PC-9 (cell line): ENCODE measurements at places on chromosomes 7 and 10. TPM values are rescaled to one million over a fixed set of nuclear protein-coding genes. Genes with fewer than 3 reads are reported as not detected.

The MEST gene
- 41.7 and 76.9 TPM in 2 replicates for total RNA-seq

DNA sequence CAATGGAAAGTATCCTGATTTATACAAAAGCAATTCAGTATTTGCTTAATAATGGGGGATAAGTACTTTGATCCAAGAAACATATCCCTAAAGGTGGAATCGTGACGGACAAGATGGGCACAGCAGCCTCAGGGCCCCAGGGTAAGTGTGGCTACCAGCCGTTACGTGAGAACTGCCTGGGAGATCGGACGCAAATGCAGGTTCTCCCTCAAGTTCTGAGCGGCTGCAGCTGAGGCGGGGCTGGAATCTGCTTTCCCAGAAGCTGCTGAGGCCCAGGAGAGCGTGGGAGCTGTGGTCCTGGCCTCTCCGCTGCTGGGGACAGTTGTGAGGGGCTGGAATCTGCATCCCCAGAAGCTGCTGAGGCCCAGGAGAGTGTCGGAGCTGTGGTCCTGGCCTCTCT, 13.5 kb downstream of the FOXL3 start:
- peaks cover 66% of the 10 kb centered on the region for H3K27me3 ChIP-seq
- no peaks in the 10 kb centered on the region for H3K36me3 ChIP-seq
- H3K27ac ChIP-seq, result no peak overlapping the region
- no peaks in the 10 kb centered on the region for H3K4me1 ChIP-seq

- no peaks in the 10 kb centered on the region for H3K36me3 ChIP-seq
- H3K27ac ChIP-seq, result no peak overlapping the region
- H3K27me3 ChIP-seq, result no peaks in the 10 kb centered on the region
- no peaks in the 10 kb centered on the region for H3K4me1 ChIP-seq
Observed at GRCh38 chr7:2646336-2646679, 14.5 kb downstream of the TTYH3 start.

DNA sequence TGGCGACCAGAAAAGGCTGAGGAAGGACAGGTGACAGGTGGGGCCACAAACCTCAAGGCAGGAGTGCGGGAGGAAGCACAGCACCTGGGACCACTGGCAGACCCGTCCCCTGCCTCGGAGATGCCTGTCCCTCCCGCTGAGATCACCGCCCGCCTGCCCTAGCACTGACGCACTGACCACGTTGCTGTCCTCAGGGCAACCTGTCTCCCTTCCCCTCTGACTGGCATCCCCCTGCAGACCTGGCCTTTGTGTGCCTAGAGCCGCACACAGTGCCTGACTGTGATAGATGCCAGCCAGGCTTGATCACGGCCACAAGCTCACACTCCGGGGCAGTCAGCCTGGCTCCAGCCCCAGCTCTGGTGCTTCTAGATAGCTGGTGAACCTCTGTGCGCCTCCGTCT, 58.4 kb upstream of the EN2 start:
- peaks cover 96% of the 10 kb centered on the region for H3K27me3 ChIP-seq
- H3K27ac ChIP-seq, result no peak overlapping the region
- DNase-seq, result no peak
- no peaks in the 10 kb centered on the region for H3K36me3 ChIP-seq

DNA sequence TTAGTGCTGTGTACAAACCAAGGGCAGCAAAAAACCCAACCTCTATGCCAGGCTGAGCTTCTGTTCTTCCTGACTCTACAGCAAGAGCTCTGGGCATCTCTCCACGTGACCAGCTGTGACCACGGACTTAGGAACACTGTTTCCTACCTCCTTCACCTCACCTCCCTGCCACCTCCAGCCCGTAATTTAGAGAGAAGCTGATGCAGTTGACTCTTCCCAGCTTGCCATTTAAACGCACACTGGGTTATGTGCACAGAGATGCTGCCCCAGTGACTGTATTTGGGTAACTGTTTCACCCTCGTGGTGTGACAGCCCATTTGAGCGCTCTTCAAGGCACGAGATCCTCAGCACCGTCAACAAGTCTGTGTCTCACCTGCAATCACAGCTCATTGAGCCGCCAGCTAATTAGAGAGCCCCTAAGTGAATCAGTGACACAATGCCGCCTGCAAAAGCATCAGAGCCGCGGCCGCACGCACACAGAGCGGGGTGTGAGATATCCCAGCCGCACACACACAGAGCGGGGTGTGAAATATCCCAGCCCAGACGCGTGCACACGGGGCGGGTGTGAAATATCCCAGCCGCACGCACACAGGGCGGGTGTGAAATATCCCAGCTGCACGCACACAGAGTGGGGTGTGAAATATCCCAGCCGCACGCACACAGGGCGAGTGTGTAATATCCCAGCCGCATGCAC, 319.7 kb downstream of the PTPRN2 start:
- no peak overlapping the region for H3K4me3 ChIP-seq
- no peak for DNase-seq
- H3K36me3 ChIP-seq, result no peaks in the 10 kb centered on the region
- no peak overlapping the region for H3K27ac ChIP-seq
- no peaks in the 10 kb centered on the region for H3K4me1 ChIP-seq

The OLAH gene
- not detected in 2 replicates for total RNA-seq

- peak; percentile 82 for DNase-seq
- H3K27me3 ChIP-seq, result no peaks in the 10 kb centered on the region
- no peak overlapping the region for H3K27ac ChIP-seq
Observed at GRCh38 chr7:129218514-129219062, 6.2 kb upstream of the AHCYL2 start.

DNA sequence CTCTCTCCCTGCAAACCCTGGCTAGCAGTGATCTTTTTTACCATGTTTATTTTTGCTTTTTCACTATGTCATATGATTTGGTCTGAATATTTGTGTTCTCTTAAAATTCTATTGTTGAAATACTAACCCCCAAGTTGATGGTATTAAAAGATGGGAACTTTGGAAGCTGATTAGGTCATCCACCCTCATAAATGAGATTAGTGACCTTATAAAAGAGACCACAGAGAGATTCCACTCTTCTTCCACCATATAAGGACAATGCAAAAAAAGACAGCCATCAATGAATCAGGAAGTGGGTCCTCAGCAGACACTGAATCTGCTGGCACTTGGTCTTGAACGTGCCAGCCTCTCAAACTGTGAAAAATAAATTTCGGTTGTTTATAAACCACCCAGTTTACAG, 112.8 kb upstream of the KCND2 start:
- no peaks in the 10 kb centered on the region for H3K27me3 ChIP-seq
- H3K36me3 ChIP-seq, result no peaks in the 10 kb centered on the region
- no peaks in the 10 kb centered on the region for H3K4me1 ChIP-seq
- H3K27ac ChIP-seq, result no peak overlapping the region
- no peak for DNase-seq

DNA sequence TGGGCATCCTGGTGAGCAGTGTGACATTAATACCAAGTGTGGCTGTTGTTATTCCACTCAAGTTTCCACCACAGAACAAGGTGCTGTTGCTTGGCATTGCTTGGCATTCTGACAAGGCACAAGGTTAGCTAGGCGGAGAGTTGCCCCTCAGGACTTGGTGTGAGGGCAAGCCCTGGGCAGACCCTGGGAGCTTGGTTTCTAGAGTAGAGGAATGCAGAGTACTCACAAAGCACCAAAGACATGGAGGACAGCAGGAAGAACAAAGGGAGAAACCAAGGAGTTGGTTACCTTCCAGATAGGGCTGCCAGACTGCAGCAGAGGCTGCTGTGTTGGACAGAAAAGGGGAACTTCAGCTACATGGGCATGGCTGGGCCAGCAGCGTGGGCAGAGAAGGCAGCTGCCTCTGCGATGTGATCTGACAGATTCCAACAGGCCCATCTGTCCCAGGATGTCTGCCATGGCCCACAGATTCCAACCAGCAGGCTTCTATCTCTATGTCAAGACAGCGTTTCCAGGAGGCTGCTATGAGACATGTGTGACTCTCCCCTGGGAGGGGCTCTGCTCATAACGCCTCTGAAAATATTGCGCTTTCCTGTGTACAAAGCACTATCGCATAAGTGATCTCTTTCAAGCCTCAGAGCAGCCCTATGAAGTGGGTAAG, 1.8 kb downstream of the GOLGA7B start:
- H3K27me3 ChIP-seq, result no peaks in the 10 kb centered on the region
- no peaks in the 10 kb centered on the region for H3K36me3 ChIP-seq
- DNase-seq, result no peak

DNA sequence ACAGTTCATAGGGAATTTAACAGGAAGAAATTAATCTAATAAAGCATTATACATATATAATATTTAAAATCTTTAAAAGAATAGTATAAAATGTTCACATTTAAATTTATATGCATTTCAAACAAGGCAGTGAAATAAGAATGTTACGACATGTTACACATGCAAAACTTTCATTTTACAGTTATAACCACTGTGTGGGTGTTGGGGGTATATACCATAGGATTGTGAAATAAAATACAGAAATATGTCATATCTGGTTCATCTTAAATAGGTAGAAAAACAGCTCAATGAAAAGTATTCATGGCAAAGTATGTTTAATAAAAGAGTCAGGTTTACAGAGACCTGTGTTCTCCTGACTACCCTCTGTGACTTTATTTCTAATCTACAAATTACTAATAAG, 45.6 kb downstream of the CHCHD3 start:
- no peak overlapping the region for H3K27ac ChIP-seq
- H3K36me3 ChIP-seq, result no peaks in the 10 kb centered on the region
- H3K27me3 ChIP-seq, result no peaks in the 10 kb centered on the region
- H3K4me1 ChIP-seq, result no peaks in the 10 kb centered on the region
- no peak for DNase-seq

- H3K4me3 ChIP-seq, result no peak overlapping the region
- H3K27ac ChIP-seq, result no peak overlapping the region
- H3K4me1 ChIP-seq, result no peaks in the 10 kb centered on the region
- no peak for DNase-seq
Observed at GRCh38 chr7:151920488-151920887, 35.8 kb upstream of the GALNTL5 start.

GRCh38 chr10:5460468-5461202, 38.7 kb downstream of the CALML5 start:
- no peak for DNase-seq
- peaks cover 25% of the 10 kb centered on the region for H3K36me3 ChIP-seq
- peaks cover 12% of the 10 kb centered on the region for H3K4me1 ChIP-seq
- H3K27me3 ChIP-seq, result no peaks in the 10 kb centered on the region
- H3K27ac ChIP-seq, result no peak overlapping the region

- peak; percentile 48 for DNase-seq
- H3K4me1 ChIP-seq, result 0 out of 2 replicates have a peak, but pooled peaks cover 10% of the 10 kb centered on the region
- H3K36me3 ChIP-seq, result no peaks in the 10 kb centered on the region
- no peak overlapping the region for H3K4me3 ChIP-seq
Observed at GRCh38 chr10:114271075-114271778, 32.2 kb downstream of the VWA2 start.

- peaks cover 9% of the 10 kb centered on the region for H3K4me1 ChIP-seq
- no peak overlapping the region for H3K4me3 ChIP-seq
- H3K27me3 ChIP-seq, result no peaks in the 10 kb centered on the region
- DNase-seq, result peak; percentile 94
- peak overlapping the region; percentile 60 for H3K27ac ChIP-seq
Observed at GRCh38 chr10:6239213-6239991, 36.7 kb downstream of the PFKFB3 start.

The HOXA13 gene
- total RNA-seq, result 0.35 and 0.40 TPM in 2 replicates

DNA sequence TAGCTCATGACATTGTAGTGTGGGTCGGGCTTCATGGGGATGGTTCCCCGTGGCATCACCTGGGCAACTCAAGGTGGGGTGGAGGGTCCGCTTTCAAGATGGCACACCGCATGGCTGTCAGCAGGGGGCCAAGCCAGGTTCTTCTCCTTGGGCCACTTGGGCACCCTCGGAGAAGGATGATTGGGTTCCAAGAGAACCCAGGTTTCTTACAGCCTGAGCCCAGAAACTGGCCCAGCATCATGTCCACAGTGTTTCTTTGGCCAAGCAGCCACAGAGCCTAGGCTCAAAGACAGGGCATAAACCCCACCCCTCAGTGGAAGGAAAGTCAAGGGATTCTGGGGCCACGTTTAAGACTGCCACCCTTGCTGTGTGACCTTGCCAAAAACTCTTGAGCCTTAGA, 110.6 kb downstream of the PTPN20 start:
- no peak overlapping the region for H3K4me3 ChIP-seq
- H3K27me3 ChIP-seq, result no peaks in the 10 kb centered on the region
- no peak for DNase-seq
- H3K36me3 ChIP-seq, result no peaks in the 10 kb centered on the region

The SOSTDC1 gene
- not detected in 2 replicates for total RNA-seq

- peaks cover 7% of the 10 kb centered on the region; the same call in 1 of the 2 replicates for H3K27me3 ChIP-seq
- no peak overlapping the region for H3K27ac ChIP-seq
- H3K4me1 ChIP-seq, result no peaks in the 10 kb centered on the region
- DNase-seq, result no peak
- H3K4me3 ChIP-seq, result no peak overlapping the region
- no peaks in the 10 kb centered on the region for H3K36me3 ChIP-seq
Observed at GRCh38 chr7:48252995-48253394, 81.7 kb downstream of the ABCA13 start.

DNA sequence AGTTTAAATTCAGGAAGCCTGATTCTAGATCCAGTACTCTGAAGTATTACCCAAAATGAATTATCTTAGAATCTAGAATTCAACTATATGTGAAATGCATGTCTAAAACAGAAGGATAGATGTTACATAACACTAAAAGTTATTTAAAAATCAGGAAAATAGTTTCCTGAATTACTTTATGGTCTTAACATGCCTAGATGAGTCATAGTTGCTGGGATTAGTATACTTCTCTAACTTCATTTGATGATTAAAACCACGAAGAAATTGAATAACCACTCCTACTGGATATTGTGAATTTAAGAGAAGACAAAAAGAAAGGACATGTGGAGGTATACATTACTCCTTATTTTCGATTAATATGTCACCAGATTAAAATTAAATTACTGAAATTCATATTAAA, 65.5 kb downstream of the ATAD1 start:
- H3K27ac ChIP-seq, result no peak overlapping the region
- H3K27me3 ChIP-seq, result no peaks in the 10 kb centered on the region
- no peak for DNase-seq
- H3K4me1 ChIP-seq, result no peaks in the 10 kb centered on the region
- H3K36me3 ChIP-seq, result no peaks in the 10 kb centered on the region; the same call in 1 of the 2 replicates

GRCh38 chr7:107469929-107470328, at the start of gene GPR22:
TSS of gene GPR22 (plus strand) at chr7:107470057. CDS start at chr7:107474061, 4,004 bp downstream.
- no peak within 1 kb of the TSS for H3K27ac ChIP-seq
- H3K4me1 ChIP-seq, result no peaks in the 10 kb centered on the region
- no peak for DNase-seq
- no peak within 1 kb of the TSS for H3K4me3 ChIP-seq
- H3K27me3 ChIP-seq, result no peaks in the 10 kb centered on the region

- no peaks in the 10 kb centered on the region for H3K27me3 ChIP-seq
- peaks cover 39% of the 10 kb centered on the region for H3K4me1 ChIP-seq
- H3K4me3 ChIP-seq, result peak overlapping the region; percentile 87
- peaks cover 26% of the 10 kb centered on the region; the same call in 1 of the 2 replicates for H3K36me3 ChIP-seq
- peak; percentile 44 for DNase-seq
Observed at GRCh38 chr7:100435401-100436304, 644 bp downstream of the PPP1R35 start.

GRCh38 chr7:17998692-17999091, 29.0 kb downstream of the PRPS1L1 start:
- peaks cover 8% of the 10 kb centered on the region; the same call in 1 of the 2 replicates for H3K4me1 ChIP-seq
- H3K27ac ChIP-seq, result no peak overlapping the region
- no peak overlapping the region for H3K4me3 ChIP-seq
- no peaks in the 10 kb centered on the region for H3K27me3 ChIP-seq
- H3K36me3 ChIP-seq, result no peaks in the 10 kb centered on the region

The CAMK2B gene
- total RNA-seq, result 0.13 and 0.15 TPM in 2 replicates

GRCh38 chr7:127665922-127666321, 13.9 kb downstream of the SND1 start:
- DNase-seq, result no peak
- H3K36me3 ChIP-seq, result peaks cover 25% of the 10 kb centered on the region; the same call in 1 of the 2 replicates
- H3K27ac ChIP-seq, result peak overlapping the region; percentile 78
- no peaks in the 10 kb centered on the region for H3K27me3 ChIP-seq
- peaks cover 33% of the 10 kb centered on the region for H3K4me1 ChIP-seq
- no peak overlapping the region for H3K4me3 ChIP-seq

GRCh38 chr10:21318540-21319167, 206.8 kb downstream of the SKIDA1 start:
- H3K27me3 ChIP-seq, result no peaks in the 10 kb centered on the region
- H3K36me3 ChIP-seq, result no peaks in the 10 kb centered on the region
- H3K27ac ChIP-seq, result no peak overlapping the region
- H3K4me3 ChIP-seq, result no peak overlapping the region
